ENCODE measurements at places on chromosomes 11 and 22.

- DNase-seq: no peak
Observed at GRCh38 chr22:36317658-36318271, 64.8 kb downstream of the APOL1 start.

GRCh38 chr22:44330744-44331660 is 18.3 kb upstream of the SHISAL1 start:
- DNase-seq: no peak

- DNase-seq: no peak
Observed at GRCh38 chr11:69352715-69353319, 58.9 kb downstream of the MYEOV start.

GRCh38 chr11:31956310-31956709 is 134.6 kb upstream of the RCN1 start:
- no peak for DNase-seq

GRCh38 chr11:110948112-110948511 is 235.9 kb upstream of the ARHGAP20 start:
- no peak for DNase-seq

- DNase-seq: no peak
Observed at GRCh38 chr11:116062129-116062489, 557.9 kb upstream of the CADM1 start.

DNA sequence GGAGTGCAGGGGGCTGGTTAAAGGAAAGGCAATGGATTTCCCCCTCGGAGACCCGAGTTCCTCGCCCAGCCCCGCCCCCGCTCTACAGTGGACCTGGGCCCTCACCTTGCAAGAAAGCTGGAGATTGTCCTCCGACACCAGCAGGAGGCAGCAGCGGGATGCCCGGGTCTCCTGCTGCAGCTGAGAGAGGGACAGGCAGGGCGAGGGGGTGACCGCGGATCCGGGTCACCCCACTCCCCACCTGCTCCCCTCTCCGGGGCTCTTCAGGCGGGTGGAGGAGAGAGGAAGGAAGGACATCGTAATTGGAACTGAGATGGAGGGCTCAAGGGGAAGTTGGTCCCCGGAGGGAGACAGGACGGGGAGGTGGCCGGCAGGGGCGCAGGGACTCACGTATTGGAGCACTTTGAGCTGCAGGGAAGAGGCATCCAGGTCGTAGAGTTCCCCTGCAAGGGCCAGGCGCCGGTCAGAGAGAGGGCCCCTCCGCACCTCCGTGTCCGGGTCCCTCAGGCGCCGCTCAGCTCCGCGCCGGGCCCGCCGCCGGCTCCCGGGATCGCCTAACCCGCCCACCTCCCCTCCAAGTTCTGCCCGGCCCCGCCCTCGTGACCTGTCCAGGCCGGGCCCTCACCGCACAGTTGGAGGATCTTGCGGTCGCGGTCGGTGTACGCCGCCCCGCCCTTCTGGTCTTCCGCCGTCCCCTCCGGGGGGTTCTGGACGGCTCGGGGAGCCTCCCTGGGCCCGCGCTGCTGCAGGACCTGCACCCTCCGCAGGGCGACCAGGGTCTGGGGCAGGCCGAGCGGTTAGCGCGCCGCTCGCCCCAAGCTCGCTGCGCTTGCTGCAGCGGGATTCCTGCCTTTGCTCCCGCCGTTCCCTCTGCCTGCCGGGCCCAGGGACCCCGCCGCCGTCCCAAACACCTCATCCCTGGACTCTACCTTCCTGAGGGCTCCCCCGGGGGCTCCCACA is 84.1 kb downstream of the PDE2A start:
- DNase-seq: peak; percentile 46

- no peak for DNase-seq
Observed at GRCh38 chr22:42972649-42973535, 42.1 kb downstream of the PACSIN2 start.

DNA sequence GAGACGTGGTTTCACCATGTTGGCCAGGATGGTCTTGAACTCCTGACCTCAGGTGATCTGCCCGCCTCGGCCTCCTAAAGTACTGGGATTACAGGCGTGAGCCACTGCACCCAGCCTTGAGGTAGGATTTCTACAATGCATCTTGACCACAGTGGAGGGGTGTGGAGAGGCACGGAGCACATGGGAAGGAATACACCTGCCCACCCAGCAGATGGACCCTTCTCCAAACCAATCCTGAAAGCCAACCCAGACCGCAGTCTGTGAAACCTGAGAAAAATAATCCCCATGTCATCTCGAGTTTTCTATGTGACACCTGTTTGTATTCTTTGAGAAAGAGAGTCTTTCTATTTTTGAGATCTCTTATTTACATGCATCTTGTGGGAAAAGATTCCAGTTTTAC is 32.5 kb downstream of the LGR4 start:
- no peak for DNase-seq

- peak; percentile 33 for DNase-seq
Observed at GRCh38 chr22:24592851-24593558, at the start of gene LRRC75B. Gene LRRC75B, minus strand, starts transcription at chr22:24593073. Its CDS starts 34 bp downstream, at chr22:24593039.

DNA sequence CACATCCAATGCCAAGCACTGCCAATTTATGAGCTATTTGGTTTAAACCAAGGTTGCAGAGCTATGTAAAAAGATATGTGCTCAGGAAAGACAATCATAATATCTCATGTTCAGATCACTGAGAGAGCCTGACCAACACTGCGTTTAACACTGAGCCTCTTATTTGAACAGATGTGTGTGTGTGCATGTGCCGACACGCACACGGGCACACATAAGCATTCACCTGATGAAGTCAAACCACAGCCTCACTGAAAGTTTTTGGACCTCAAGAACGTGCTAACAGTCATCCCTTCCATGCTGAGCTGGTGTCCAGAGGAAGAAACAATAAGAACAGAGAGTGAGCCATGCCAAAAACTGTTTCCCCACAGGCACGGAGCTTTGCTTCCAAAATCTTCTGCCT is 23.4 kb downstream of the HPS4 start:
- no peak for DNase-seq

Measured in CD4-positive, alpha-beta T cell treated with Interleukin-4 for 1 hour (primary cell).